ENCODE measurements at places on chromosomes 2 and 18.

DNA sequence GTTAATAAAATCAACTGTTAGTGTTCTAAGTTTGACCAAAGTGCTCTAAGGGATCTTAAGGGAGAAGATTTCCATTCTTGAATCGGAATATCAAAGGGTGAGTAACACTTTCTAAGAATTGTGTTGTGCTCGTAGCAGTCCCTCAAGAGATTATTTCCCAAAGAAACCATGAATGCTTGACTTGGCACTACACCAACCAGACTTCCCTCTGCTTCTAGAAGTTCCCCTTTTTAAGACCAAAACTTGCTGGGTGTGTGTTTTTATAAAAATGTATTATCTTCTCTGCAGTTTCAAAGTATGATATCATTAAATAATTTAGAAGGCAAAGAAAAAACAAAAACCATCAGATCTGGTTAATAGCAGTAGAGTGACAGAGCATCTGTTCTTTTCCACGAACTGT is 522.0 kb upstream of the FAM98A start:
- no peaks in the 10 kb centered on the region for H3K27me3 ChIP-seq
- no peaks in the 10 kb centered on the region for H3K36me3 ChIP-seq
- no peak for DNase-seq
- no peak overlapping the region for H3K27ac ChIP-seq
- peaks cover 2% of the 10 kb centered on the region for H3K4me1 ChIP-seq

- H3K36me3 ChIP-seq, result peaks cover 4% of the 10 kb centered on the region
- no peak within 1 kb of the TSS for H3K27ac ChIP-seq
- peaks cover 4% of the 10 kb centered on the region for H3K4me1 ChIP-seq
- no peaks in the 10 kb centered on the region for H3K27me3 ChIP-seq
- no peak for DNase-seq
Observed at GRCh38 chr2:174597345-174598047, at the start of gene WIPF1. TSS of gene WIPF1 (minus strand) at chr2:174597804. CDS start at chr2:174585573, 12,231 bp downstream.

DNA sequence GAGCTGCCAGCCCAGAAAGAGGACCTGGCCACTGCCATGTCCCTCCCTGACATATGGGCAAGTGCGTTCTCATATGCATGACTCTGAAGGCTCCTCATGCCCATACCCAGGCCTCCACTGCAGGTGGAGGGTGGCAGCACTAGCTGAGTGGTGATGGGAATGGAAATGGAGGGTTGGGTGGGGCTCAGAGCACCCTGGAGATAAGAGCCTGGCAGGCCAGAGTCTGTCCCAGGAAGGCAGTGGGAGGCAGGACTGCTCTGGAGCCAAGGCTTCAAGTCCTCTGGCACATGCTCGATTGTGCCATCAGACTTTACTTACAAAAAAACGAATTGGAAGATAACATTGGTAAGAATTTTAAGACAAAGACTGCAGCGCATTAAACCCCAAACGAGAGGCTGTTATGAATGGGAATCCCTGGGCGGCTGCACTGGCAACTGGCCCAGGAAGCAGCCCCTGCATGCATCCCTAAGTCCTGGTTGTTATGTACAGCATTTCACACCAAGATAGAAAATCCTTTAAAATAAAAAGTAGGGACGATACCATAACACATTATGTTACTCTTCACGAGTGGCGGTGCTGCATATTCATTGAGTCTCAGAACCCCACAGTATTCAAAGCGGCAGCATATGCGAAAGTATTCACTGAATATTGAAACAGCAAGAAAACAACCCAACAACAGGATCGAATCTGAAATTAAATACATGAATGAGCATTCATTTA is 81.7 kb upstream of the FAM98A start:
- H3K4me3 ChIP-seq, result no peak overlapping the region
- H3K27ac ChIP-seq, result no peak overlapping the region
- H3K36me3 ChIP-seq, result no peaks in the 10 kb centered on the region
- no peaks in the 10 kb centered on the region for H3K4me1 ChIP-seq
- no peaks in the 10 kb centered on the region for H3K27me3 ChIP-seq

GRCh38 chr2:237242091-237242536 is 156.4 kb downstream of the COPS8 start:
- no peaks in the 10 kb centered on the region for H3K27me3 ChIP-seq
- no peak for DNase-seq
- H3K4me3 ChIP-seq, result no peak overlapping the region

DNA sequence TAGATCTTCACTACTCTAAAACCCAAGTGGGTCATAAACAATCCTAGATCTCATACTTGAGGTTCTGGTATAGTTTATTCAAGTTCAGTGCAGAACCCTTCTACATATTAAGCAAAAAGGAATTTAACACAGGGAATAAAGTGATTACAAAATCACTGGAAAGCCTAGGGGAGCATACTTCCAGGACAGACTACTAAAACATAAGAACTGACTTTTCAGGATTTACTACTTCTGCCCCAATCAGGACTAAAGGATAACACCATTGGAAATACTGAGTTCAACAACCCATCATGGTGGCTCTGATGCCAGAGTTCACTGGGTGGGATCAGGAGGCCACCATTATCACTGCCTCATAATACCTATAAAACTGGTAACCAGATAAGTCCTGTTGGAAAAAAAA is 123.6 kb downstream of the DNAH7 start:
- DNase-seq, result no peak
- H3K27me3 ChIP-seq, result no peaks in the 10 kb centered on the region
- H3K4me3 ChIP-seq, result no peak overlapping the region
- no peaks in the 10 kb centered on the region for H3K36me3 ChIP-seq

GRCh38 chr2:191180276-191180675 is 29.5 kb upstream of the STAT4 start:
- H3K27me3 ChIP-seq, result no peaks in the 10 kb centered on the region
- H3K36me3 ChIP-seq, result no peaks in the 10 kb centered on the region
- no peak overlapping the region for H3K27ac ChIP-seq

DNA sequence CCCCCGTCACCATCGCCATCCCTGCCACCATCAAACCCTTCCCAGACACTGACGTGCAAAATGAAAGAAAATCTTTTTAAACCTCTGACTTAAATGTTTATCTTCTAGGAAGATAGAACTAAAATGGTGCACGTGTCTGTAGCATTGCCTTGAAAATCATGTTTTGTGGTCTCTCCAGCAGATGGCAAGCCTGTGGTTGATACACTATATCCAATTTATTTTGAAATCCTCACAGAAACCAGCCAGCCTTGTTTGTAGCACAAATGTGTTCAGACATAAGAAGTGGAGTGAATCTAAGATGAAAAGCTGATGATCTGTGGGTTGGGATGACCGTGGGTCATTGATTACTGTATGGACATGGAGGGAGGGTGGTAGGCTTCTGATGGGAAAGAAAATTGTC is 436.2 kb upstream of the SMIM21 start:
- H3K27me3 ChIP-seq, result no peaks in the 10 kb centered on the region
- H3K4me1 ChIP-seq, result peaks cover 4% of the 10 kb centered on the region
- no peak overlapping the region for H3K27ac ChIP-seq
- DNase-seq, result no peak
- no peak overlapping the region for H3K4me3 ChIP-seq

- DNase-seq, result peak; percentile 40
- H3K27ac ChIP-seq, result no peak overlapping the region
- peaks cover 8% of the 10 kb centered on the region for H3K27me3 ChIP-seq
- no peaks in the 10 kb centered on the region for H3K36me3 ChIP-seq
- H3K4me1 ChIP-seq, result no peaks in the 10 kb centered on the region
- no peak overlapping the region for H3K4me3 ChIP-seq
Observed at GRCh38 chr18:11154368-11154989, 5.1 kb upstream of the PIEZO2 start.

DNA sequence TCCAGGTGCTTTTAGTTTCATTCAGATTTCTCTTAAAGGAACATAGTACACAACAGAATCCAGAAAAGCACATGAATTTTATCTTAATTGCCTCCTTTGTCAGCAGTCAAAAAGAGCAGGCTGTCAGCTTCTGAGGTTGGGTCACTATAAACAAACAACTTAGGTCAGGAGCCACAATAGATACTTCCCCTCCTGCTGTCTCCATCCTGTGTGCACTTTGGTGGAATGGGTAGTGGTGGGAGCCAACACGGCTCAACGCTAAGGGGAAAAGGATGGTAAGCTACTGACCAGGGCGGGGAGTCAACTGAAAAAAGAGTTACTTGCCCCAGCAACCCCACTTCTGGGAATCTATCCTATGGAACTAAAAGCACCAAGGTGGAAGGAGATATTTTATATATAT is 121.9 kb downstream of the PAX3 start:
- no peak overlapping the region for H3K4me3 ChIP-seq
- H3K36me3 ChIP-seq, result no peaks in the 10 kb centered on the region
- peaks cover 4% of the 10 kb centered on the region for H3K4me1 ChIP-seq
- H3K27ac ChIP-seq, result no peak overlapping the region
- no peaks in the 10 kb centered on the region for H3K27me3 ChIP-seq

DNA sequence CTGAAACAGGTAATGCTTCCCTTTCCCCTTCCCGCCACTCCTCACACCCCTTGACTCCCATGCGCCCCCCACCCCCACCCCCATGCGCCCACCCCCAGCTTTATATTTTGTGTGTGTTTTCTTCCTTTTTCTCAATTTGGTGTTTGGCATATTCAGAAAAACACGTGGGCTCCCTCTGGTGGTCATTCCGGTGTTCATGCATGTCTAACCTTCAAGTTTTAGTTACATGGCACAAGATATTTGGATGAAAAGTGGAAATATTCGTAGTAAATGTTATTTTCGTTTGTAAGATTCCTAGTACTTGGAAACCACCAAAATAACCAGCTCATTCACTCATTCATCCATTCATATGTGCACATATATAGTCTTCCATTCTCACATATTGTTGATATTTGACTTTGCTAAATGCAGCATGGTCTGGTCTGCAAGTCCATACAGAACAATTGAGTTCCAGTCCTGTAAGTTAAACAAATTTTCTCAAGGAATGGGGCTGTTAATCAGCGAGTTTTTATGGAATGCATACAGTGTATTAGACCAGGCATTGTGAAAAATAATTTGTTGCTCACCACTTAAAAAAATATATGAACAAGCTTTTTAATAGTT is 143.6 kb upstream of the MAP3K20 start:
- H3K4me3 ChIP-seq, result no peak overlapping the region
- no peaks in the 10 kb centered on the region for H3K27me3 ChIP-seq
- H3K4me1 ChIP-seq, result peaks cover 20% of the 10 kb centered on the region
- no peak overlapping the region for H3K27ac ChIP-seq

- DNase-seq, result no peak
- H3K27ac ChIP-seq, result no peak overlapping the region
- no peak overlapping the region for H3K4me3 ChIP-seq
- H3K4me1 ChIP-seq, result no peaks in the 10 kb centered on the region
- H3K36me3 ChIP-seq, result peaks cover 99% of the 10 kb centered on the region
Observed at GRCh38 chr2:191410646-191411436, 165.6 kb downstream of the MYO1B start.

- H3K4me3 ChIP-seq, result no peak overlapping the region
- DNase-seq, result no peak
- peaks cover 4% of the 10 kb centered on the region for H3K4me1 ChIP-seq
- H3K27ac ChIP-seq, result no peak overlapping the region
Observed at GRCh38 chr18:36135264-36135663, 5.6 kb downstream of the ELP2 start.

DNA sequence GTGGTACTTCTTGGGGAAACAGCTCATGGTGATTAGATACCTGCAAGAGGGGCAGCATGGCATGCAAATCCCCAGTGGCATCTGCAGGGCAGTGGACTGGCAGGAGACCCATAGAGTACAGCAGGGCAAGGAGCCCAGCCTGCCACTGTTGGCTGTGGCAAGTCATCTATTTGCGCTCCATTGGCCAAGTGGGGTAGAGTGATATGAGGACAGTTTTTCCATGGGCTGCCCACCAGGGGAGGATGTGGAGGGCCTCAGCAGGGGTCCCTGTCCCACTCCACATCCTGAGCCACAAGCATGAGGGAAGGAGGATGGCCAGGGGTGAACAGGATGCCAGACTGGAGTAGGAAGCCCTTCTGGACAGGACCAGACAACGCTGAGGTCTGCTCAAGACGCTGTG is 50.9 kb upstream of the OTOF start:
- DNase-seq, result no peak
- no peaks in the 10 kb centered on the region for H3K36me3 ChIP-seq
- H3K4me1 ChIP-seq, result peaks cover 7% of the 10 kb centered on the region
- H3K27ac ChIP-seq, result no peak overlapping the region

GRCh38 chr2:23489471-23490322 is 104.7 kb downstream of the KLHL29 start:
- no peak for DNase-seq
- no peak overlapping the region for H3K4me3 ChIP-seq
- H3K27me3 ChIP-seq, result no peaks in the 10 kb centered on the region
- peaks cover 26% of the 10 kb centered on the region for H3K4me1 ChIP-seq

DNA sequence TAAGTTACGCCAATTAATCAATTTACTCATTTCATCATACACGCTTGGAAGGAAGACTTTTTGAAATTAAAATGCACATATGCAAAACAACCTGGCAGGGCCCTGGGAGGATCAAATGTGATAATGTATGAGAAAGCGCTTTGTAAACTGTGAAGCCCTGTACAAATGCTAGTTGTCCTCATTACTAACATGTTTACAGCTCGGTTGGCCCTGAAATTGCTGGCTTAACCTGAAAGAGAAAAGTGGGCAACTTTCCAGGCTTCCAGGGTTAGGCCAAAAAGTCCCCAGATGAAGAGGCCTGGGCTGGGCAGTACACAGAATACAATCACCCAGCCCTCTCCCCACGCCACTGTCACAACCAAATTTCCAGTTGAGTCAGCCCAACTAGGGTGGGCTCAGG is 60.2 kb downstream of the DNMT3A start:
- DNase-seq, result no peak
- no peaks in the 10 kb centered on the region for H3K36me3 ChIP-seq
- H3K4me1 ChIP-seq, result peaks cover 21% of the 10 kb centered on the region
- H3K27me3 ChIP-seq, result no peaks in the 10 kb centered on the region
- no peak overlapping the region for H3K4me3 ChIP-seq

- no peaks in the 10 kb centered on the region for H3K36me3 ChIP-seq
- DNase-seq, result no peak
- H3K27ac ChIP-seq, result no peak overlapping the region
- no peaks in the 10 kb centered on the region for H3K27me3 ChIP-seq
- H3K4me3 ChIP-seq, result no peak overlapping the region
Observed at GRCh38 chr2:229335330-229335729, 64.2 kb upstream of the PID1 start.

- no peaks in the 10 kb centered on the region for H3K36me3 ChIP-seq
- DNase-seq, result no peak
- H3K4me3 ChIP-seq, result no peak overlapping the region
- peaks cover 2% of the 10 kb centered on the region for H3K4me1 ChIP-seq
- no peak overlapping the region for H3K27ac ChIP-seq
Observed at GRCh38 chr18:78732273-78733210, 247.1 kb upstream of the SALL3 start.

DNA sequence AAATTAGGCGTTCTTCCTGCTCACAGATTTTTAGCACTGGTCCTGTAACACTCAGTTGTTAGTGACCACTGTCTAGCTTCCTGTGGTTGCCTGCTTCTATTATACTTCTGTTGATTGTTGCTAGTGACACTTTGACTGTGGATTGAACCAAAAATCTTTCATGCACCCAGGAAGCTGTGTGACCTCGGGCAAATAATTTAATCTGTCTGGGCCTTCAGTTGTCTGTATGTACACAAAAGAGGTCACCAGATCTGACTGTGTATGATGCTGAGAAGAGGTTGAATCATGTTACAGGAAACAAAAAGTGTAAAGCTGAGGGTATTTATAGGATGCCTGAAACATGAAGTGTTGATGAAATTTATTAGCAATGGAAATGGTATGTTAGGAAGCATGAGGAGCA is 12.7 kb downstream of the ICOS start:
- no peak overlapping the region for H3K4me3 ChIP-seq
- H3K27me3 ChIP-seq, result no peaks in the 10 kb centered on the region
- H3K36me3 ChIP-seq, result no peaks in the 10 kb centered on the region
- no peaks in the 10 kb centered on the region for H3K4me1 ChIP-seq
- H3K27ac ChIP-seq, result no peak overlapping the region
- no peak for DNase-seq
